ENCODE measurements at places on chromosomes 1 and 21.

- DNase-seq = no peak
These were observed 47.4 kb downstream of the PRKCZ start for GRCh38 chr1:2097386-2098300.

DNA sequence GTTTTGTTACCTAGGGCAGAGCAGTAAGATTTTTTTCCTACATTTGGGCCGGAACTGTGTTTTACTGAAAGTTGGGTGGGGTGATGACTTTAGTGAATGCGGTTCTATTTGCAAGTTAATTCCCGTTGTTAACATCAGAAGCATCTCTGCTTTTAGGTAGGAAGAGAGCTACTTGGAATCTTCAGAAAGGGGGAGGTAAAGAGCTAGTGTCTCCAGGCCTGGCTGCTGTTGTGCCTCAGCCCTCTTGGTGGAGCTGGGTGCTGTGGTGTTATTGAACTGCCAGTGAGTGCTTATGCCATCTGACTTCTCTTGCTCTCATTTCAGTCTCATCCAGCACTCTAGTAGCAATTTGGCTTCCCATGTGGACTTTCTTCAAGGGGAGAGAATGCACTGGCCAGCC, 3.4 kb downstream of the KDM4A start:
- no peak for DNase-seq

DNA sequence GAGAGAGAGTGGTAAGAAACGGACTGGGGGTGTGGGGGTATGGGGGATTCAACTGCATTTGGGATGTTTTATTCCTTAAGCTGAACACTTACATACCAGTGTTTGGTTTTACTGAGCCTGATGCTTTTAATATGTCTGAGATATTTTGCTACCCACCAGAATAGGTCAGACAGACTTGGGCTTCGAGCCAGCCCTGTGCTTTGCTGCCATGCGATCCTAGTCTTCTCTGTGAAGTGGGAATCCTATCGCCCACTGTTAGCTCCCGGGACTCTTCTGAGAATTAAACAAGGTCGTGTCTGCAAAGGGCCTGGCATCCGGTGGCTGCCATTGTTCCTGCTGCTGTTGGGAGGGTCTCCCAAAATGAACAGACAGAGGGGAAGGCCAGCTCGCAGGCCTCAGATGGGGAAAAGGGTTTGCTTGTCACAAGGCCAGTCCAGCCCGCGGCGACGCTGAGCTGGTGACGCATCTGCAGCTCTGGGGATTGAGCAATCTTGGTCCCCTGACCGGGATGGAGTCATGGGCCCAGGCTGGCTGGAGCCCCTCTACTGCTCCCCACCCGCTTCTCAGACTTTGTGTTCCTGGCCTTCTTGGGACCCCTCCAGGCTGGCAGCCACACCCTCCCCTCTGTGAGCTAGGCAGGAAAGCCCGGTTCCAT, 26.9 kb upstream of the ECE1 start:
- no peak for DNase-seq

DNA sequence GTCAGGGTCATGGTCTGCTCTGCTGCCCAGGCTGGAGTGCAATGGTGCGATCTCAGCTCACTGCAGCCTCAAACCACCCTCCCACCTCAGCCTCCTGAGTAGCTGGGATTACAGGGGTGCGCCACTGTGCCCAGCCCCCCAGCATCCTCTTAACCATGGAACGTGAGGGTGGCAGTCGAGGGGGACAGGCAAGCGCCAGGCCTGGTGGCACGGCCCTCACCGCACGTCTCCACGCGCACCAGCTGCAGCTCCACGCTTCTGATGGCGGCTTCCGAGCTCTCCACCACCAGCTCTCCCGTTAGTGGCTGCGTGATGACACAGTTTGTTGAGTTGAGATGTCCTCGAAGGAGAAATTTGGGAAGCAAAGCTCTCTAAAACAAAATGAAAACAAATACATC, 39.1 kb downstream of the VPS26C start:
- no peak for DNase-seq

- DNase-seq = no peak
These were observed 3.6 kb upstream of the LCE5A start for GRCh38 chr1:152506899-152507498.

DNA sequence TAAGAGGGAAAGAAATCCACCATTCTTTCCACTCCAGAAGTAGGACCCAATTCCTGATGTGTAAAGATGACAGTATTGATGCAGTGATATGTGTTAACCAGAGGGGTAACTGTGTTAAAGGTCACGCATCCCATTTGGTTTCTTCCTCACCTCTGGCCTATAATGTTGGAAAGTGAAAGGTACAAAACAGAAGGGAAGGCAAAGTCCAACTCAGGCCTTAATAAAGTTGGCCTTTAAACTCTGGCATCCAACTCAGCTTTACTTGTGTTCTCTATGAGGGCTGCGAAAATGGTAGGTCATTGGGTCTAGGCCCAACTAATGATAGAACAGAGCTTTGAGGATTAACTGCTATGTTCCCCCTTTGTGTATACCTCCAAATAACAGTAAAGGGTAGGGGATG, 17.9 kb downstream of the CYP2J2 start:
- DNase-seq = no peak

DNA sequence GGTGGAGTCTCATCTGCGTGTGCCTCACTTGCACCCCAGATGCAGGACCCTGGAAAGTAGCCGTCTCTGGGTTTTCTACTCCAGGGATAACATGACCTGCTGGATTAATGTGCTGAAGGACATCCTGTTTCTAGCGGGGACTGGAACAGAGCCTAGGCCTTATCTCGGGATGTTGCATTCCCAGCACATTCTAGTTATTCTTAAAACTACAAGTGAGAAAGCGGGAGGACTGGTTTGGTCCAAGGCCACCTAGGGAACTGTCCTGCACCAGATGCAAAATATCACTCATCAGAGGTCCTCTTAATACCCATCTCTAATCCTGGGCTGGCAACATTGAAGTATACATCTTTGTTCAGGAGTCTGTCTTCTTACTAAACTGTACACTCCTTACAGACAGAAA, 179.9 kb downstream of the ZC3H11B start:
- DNase-seq = no peak

GRCh38 chr1:235682216-235682615, 32.6 kb upstream of the GNG4 start:
- no peak for DNase-seq

All from GM19239 (cell line).